ENCODE measurements at places on chromosomes 2 and 18. TPM values are rescaled to one million over a fixed set of nuclear protein-coding genes. Genes with fewer than 3 reads are reported as not detected.

- DNase-seq = no peak
These were observed 114.5 kb downstream of the METTL8 start for GRCh38 chr2:171319164-171319810.

GRCh38 chr18:46830633-46831032 lies 73.8 kb upstream of the ST8SIA5 start:
- DNase-seq = peak; percentile 32

GRCh38 chr2:241763551-241764274 lies 12.9 kb upstream of the GAL3ST2 start:
- no peak for DNase-seq

GRCh38 chr18:77170890-77171410 lies 38.4 kb upstream of the MBP start:
- no peak for DNase-seq

- peak; percentile 59 for DNase-seq
These were observed 141.1 kb downstream of the RBMS1 start for GRCh38 chr2:160352500-160352899.

Gene REEP1
- total RNA-seq = 0.52 TPM

Gene HOXD11
- total RNA-seq = not detected

Measured in LHCN-M2 (cell line).